Uterus (tissue), 4 donors: ENCODE measurements at places on chromosomes 13 and 19.
A peak's percentile ranks its signal among the peaks of the same experiment; 100 is the strongest.

- no peak for DNase-seq
Measured at GRCh38 chr13:111278743-111279652, 41.4 kb upstream of the TEX29 start.

GRCh38 chr19:17234911-17235299, 8.9 kb downstream of the OCEL1 start:
- peak; percentile 64 for DNase-seq

- DNase-seq, result no peak
Measured at GRCh38 chr13:110838116-110838515, 76.8 kb downstream of the ANKRD10 start.

GRCh38 chr19:1232652-1233072, 5.1 kb downstream of the CBARP start:
- DNase-seq, result peak; percentile 62

GRCh38 chr13:45040622-45041021, 51.3 kb downstream of the GPALPP1 start:
- no peak for DNase-seq

DNA sequence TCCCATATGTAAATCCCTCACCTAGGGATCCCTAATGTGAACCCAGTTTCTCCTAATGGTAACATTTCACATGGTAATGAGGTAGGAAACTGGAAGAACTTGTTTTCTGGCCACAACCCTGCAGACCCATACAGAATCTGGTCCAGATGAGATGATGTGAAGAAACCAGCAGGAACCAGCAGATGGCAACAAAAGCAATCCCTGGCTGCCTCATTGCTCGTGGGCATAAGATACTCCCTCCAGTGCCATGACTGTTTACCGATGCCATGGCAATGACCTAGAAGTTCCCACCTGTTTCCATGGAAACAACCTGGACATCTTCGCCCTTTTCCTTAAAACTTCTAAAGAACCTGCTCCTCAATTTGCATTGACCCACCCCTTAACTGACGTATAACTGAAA, 1.4 kb upstream of the CD209 start:
- DNase-seq, result no peak

DNA sequence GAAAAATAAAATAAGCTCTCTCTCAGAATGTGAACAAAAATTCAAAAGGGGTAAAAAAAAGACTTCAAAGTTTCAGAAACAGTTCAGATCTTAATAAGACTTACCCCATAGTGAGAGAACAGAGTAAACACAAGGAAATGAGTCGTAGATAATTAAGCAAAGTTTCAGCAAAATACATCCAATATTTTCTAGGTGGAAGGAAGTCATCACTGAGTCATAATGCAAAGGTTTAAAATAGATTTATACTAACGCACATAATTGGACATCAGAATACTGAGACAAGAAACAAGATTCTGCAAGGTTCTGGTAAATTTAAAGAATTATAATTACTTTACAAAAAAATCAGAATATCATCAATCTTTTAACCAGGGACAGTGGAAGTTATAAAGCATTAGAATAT, 1370.7 kb upstream of the ATXN8OS start:
- no peak for DNase-seq

DNA sequence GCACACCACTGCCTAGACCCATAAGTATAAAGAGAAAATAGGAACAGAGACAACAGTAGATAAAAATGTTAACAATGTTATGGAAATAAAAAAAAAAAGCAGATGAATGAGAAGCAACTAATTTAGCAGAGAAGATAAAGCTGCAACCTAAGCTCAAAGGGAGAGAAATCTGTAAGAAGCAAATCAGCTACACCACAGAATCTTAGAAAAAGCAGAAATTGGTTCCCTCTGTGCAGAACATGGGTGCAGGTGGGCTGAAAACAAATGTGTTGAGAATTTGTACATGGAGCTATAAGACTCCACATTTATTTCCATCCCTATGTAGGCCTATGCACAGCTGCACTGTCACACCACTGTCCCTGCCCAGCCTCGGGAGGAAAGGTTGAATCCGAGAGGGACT, 44.8 kb upstream of the KATNAL1 start:
- no peak for DNase-seq

GRCh38 chr13:106681536-106681935, 113.6 kb upstream of the ARGLU1 start:
- no peak for DNase-seq

- DNase-seq, result no peak
Measured at GRCh38 chr19:17109962-17110598, 34.5 kb downstream of the MYO9B start.

- no peak for DNase-seq
Measured at GRCh38 chr13:30873499-30873898, 32.6 kb upstream of the MEDAG start.

GRCh38 chr19:28169168-28169887, 1043.6 kb downstream of the UQCRFS1 start:
- no peak for DNase-seq

DNA sequence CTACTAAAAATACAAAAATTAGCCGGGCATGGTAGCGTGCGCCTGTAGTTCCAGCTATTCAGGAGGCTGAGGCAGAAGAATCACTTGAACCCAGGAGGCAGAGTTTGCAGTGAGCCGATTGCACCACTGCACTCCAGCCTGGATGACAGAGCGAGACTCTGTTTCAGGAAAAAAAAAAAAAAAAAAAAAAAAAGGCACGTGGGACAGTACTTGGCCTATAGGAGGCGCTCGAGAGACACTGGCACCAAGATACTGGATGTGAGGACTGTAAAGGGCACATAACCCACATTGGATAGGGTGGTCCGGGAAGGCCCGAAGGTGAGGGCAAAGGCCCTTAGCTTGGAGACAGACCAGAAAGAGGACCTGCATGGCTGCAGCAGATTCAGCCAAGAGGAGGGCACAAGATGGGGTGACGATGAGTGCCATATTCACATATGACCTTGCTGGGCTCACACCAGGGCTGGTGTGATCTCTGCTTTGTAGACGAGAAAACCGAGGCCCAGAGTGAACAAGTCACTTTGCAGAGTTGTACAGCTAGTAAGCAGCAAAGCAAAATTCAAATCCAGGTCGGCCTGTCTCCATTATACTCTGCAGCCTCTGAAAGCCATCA, 89.4 kb downstream of the DPF1 start:
- no peak for DNase-seq

DNA sequence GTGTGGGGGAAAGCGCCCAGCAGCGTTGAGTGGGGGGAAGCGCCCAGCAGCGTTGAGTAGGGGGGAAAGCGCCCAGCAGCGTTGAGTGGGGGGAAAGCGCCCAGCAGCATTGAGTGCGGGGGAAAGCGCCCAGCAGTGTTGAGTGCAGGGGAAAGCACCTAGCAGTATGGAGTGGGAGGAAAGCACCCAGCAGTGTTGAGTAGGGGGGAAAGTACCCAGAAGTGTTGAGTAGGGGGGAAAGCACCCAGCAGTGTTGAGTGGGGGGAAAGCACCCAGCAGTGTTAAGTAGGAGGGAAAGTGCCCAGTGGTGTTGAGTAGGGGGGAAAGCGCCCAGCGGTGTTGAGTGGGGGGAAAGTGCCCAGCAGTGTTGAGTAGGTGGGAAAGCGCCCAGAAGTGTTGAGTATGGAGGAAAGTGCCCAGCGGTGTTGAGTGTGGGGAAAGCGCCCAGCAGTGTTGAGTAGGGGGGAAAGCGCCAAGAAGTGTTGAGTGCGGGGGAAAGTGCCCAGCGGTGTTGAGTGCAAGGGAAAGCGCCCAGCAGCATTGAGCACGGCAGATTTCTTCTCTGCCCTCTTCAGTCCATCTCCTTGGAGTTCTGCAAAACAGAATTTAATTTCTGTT, 138.4 kb downstream of the ATP11A start:
- no peak for DNase-seq

DNA sequence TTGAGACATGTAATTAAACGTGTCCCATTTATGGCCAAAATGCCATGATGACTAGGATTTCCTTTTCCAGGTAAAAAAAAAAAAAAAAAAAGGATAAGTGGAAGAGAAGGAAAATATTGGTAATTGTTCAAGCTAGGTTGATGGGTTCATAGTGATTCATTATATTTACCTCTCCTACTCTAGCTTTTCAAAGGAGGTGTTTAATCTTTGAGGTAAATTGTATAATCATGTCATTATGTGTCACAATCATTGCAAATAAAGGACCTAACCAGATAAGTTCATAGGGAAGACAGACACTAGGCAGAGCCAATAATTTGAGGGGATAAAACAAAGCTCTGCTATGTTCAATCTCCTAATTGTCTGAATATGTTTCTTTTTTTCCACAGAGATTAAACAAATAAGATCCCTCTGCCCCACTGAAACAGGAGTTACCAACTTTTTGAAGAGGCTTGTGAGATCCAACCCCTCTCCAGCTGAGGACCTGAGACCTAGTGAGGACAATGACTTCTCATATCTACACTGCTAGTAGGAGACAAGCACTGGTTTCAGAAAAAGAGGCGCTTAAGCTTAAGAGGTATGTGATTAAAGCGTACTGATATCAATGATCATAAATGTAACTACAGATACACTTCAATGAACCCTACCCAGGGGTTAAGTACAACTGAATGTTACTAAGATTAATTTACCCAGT, 61.4 kb downstream of the USP12 start:
- DNase-seq, result no peak
